ENCODE measurements at places on chromosomes 6 and 20.

GRCh38 chr20:58574469-58574868 lies 59.3 kb upstream of the APCDD1L start:
- no peak for DNase-seq

- no peak for DNase-seq
Observed at GRCh38 chr6:100379386-100379785, 85.3 kb downstream of the SIM1 start.

GRCh38 chr6:150070236-150070818 lies 1.4 kb upstream of the ULBP3 start:
- no peak for DNase-seq

DNA sequence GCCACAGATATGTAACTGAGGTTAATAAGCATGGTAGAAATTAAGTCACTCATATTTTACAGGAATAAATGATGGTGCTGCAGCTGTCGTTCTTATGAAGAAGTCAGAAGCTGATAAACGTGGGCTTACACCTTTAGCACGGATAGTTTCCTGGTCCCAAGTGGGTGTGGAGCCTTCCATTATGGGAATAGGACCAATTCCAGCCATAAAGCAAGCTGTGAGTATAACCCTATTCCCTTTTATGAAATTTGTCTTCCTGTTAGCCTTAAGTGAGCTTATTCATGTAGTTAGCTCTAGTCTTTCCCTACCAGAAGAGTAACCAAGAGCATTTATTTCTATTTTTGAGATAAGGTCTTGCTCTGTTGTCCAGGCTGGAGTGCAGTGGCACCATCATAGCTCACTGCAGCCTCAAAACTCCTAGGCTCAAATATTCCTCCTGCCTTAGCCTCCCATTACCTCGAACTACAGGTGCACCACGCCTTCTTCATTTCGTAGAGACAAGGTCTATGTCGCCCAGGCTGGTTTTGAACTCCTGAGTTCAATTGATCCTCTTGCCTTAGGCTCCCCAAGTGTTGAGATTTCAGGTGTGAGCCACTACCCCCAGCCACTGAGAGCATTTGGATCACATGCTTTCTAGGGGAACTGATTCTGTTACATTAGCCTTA lies 12.0 kb downstream of the TCP1 start:
- no peak for DNase-seq

GRCh38 chr20:62059401-62059800 lies 6.3 kb downstream of the TAF4 start:
- DNase-seq, result no peak

DNA sequence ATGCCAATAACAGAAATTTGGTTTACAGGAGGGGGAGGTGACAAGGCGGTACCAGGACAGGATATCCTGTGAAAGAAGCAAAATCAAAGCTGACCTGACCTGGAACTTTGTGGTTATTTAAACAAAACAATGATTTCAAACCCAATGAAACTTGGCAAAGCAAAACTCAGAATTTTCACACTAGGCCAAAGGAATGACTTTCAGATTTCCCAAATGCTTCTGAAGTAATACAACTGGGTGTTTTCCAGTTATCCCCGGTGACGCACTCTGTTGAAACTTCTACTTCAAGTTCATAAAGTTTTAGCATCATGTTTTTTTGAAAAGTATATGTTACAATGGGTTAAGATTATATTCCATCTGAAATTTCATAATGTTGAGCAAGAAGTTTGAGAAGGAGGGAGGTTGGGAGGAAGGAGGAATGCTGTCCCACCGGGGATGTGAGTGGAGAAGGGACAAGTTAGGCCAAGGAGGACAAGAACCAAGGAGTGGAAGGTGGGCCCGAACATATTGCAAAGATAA lies 78.1 kb upstream of the TRAF3IP2 start:
- no peak for DNase-seq

- DNase-seq, result no peak
Observed at GRCh38 chr20:9235518-9235917, 166.6 kb downstream of the PLCB4 start.

GRCh38 chr20:18639501-18639979 lies 51.7 kb downstream of the DTD1 start:
- DNase-seq, result no peak

GRCh38 chr20:22836211-22836610 lies 198.9 kb upstream of the SSTR4 start:
- no peak for DNase-seq

GRCh38 chr6:164856138-164856537 lies 453.3 kb downstream of the C6orf118 start:
- DNase-seq, result no peak

DNA sequence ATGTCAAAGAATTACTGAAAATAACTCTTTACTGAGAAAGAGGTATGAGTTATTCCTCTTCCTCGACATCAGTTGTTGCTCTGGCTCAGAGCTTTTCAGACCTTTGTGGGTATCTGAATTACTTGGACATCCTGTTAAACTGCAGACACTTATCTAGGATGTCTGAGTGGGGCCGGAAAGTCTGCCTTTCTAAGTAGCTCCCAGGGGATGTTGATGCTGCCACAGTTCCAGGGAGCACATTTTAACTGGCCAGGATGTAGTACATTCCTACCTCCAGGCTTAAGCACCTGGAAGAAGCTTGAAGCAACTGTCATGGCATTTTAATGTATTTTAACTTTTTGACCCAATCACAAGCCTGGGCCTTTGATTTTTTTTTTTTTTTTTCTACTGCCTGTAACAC lies 265.8 kb upstream of the PLCB4 start:
- DNase-seq, result no peak

DNA sequence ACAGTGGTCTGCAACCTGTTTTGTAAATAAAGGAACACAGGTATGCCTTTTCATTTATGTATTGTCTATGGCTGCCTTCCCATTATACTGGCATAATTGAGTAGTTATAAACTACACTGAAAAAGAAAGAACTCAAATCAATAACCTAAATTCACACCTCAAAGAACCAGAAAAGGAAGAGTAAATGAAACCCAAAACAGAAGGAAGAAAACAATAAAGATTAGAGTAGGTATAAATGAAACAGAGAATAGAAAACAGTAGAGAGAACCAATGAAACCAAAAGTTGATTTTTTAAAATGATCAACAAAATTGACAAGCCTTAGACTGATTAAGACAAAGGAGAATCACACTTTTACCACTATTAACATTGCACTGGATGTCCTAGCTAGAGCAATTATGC lies 34.7 kb downstream of the FAM184A start:
- DNase-seq, result no peak

DNA sequence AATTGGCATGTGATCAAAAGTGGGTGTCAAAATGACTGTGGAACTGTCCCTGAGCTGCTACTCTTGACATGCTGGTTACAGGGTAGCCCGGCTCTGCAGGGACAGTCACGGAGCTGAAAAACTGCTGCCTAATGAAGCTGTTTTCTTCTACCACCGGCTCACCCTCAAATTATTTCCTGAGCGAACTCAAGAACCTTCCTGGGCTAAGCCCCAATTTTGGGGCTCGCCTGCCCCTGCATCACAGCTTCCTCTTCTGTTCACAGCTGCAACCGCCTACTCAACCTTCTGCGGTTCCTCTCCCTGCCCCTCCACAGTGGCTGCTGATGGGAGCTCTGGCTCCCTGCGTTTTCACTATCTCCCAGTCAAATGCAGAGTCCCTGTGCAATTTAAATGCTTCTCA lies 110.8 kb upstream of the MLN start:
- DNase-seq, result no peak

DNA sequence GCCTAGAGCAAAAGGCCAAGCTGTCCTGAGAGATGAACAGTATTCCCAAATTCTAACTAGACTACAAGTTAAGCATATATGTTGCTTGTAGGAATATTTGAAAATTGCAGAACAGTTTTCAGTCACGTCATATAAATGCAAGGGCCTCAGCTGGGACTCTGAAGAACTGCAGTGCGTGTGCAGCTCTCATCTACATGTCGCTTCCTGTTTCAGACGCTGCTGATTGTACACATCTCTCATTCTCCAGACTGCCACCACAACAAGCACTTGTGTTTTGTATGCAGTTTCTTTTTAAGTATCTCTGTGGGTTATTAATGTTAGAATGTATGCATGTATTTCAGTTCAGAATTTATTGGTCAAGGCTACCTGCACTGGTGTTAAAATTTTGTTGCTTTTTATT lies 119.7 kb downstream of the MAP3K4 start:
- no peak for DNase-seq

- no peak for DNase-seq
Observed at GRCh38 chr6:90894285-90895130, 307.6 kb upstream of the MAP3K7 start.

DNA sequence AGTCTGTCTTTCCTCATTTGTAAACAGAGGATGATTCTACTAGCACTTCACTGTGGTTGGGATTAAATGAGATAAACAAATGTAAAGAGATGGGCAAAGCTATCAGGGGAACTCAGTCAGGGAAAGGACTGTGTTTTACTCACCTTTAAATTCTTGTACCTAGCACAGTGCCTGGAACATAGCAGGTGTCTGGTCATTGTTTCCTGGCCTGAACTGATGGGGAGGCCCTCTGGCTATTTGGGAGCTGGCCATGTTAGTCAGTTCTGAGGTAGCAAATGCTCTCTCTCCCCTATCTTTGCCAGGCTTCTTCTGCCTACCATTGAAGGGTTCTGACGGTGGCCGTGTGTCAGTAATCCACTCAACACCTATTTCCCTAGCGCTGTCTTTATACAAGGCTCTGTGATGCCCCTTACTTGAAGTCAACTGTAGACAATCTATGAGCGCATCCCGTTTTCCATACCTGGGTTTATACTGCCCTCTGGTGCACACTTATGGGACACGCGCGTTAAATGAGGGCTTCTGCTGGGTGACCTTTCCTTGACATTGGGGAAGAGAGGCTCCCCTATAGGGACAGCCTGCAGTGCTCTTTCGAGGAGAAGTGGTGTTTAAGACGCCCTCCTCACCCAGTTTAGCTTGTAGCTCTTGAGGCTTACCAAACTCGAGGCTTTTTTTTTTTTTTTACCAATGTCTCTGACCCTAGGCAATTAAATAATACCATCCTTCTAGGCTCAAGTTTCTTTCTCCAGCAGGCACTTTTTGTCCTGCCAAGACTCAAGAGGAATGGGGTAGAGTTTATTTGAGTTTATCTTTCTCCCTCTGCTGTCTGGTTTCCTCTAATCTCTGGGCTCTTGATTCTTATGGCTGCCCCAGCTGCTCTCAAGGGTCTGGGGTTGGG lies 4.0 kb upstream of the SPATS1 start:
- peak; percentile 56 for DNase-seq

DNA sequence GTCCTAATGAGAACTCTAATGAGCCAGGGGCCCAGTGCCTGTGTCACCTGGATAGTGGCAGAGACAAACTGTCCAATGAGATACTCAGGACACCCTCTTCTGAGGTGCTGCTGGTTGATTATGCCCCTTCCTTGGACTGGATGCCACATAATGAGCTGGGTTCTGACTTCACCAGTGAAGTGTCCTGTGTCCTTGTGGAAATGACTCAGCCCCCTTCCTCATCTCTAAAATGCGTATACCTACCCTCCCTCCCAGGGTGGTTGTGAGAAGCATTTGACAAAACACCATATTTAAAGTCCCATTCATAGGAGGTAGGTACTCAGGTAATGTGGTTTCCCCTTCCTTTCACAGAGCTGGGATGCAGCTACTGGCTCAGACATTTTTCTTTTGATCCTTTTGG lies 28.4 kb upstream of the RNF24 start:
- no peak for DNase-seq

DNA sequence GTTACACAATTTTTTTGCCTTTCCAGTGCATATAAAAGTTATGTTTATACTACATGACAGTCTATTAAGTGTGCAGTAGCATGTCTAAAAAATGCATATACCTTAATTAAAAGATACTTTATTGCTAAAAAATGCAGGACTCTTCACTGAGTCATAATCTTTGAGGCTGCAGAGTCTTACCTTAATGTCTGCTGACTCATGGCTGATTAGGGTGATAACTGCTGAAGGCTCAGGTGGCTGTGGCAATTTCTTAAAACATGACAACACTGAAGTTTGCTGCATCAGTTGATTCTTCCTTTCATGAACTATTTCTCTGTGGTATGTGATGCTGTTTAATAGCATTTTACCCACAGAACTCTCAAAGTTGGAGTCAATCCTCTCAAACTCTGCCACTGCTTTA lies 19.1 kb downstream of the ZSCAN23 start:
- no peak for DNase-seq

- no peak for DNase-seq
Observed at GRCh38 chr6:161954077-161954476, 680.2 kb upstream of the AGPAT4 start.

DNA sequence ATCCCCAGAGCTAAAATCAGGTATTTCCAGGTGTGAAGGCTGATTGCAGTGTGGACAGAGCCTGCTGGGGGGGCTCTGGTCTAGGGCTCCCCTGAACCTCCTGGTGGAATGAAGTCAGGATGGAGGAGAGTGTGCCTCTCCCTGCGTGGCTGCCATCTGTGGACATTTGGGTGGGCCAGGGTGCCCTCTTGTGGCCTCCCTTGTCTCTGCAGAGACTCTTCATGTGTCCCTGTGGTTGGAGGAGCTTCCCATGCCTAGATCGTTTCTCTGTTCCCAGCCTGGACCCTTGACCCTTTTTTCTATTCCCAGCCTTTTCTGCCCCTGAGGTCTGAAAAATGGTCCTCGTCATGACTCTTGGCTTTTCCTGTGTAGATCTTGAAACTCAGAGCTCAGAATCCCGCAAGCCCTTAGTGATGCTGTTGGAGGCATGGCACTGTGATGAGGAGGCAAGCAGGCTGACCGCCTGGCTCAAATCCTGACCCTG lies 9.9 kb upstream of the PSMF1 start:
- DNase-seq, result peak; percentile 53

GRCh38 chr20:3400260-3401155 lies 7.0 kb downstream of the DNAAF9 start:
- no peak for DNase-seq

GRCh38 chr6:70956191-70956450 lies 739 bp downstream of the B3GAT2 start:
- no peak for DNase-seq

DNA sequence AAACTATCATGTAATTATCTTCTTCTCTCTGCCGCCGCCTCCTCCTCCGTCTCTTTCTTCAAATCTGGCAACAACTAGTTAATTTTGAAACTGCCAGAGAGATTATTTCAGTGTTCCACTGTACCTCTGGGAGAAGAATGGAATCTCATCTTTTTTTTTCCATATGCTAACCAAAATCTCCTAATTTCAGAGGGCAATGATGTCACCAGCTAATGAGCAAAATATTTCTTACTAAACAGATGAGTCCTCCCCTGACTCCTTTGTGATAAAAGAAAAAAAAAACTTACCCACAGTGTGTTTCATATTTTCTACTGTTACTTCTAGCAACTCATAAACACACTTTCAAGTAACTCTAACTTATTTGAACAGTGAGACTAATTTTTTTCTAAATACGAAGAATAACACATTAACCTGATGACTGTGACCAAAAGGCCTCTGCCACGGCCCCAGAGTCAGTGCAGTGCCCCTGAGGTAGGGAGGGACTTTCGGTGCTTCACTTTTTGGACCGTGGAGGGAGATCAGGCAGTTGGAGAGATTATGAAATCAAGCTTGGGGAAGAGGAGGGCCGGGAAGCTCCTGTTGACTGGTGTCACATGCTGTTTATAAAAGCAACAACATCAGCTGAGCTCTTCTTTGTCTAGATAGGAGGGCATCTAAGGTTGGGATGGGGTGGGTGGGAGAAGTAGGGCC lies 159.6 kb downstream of the SASH1 start:
- DNase-seq, result no peak

- DNase-seq, result no peak
Observed at GRCh38 chr20:50336661-50337060, 146.0 kb downstream of the CEBPB start.
